ENCODE measurements at places on chromosomes 6 and 20.

DNA sequence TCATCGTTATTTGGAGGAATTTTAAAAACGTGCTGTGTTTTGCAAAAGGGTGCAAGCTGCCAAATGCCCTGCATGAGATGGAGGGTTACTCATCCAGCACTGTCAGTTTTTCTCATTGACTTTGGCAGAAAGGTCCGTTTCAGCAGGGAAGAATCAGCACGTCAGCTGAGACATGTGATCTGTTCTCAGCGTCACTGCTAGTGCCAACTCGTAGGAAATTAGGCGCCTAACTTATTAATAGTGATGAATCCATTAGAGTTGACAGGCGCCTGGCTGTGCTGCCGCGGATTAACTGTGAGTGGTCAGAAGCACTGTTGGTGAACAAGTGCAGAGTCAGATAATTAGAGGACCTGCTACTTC, 175.5 kb upstream of the FOXQ1 start:
- DNase-seq: no peak

DNA sequence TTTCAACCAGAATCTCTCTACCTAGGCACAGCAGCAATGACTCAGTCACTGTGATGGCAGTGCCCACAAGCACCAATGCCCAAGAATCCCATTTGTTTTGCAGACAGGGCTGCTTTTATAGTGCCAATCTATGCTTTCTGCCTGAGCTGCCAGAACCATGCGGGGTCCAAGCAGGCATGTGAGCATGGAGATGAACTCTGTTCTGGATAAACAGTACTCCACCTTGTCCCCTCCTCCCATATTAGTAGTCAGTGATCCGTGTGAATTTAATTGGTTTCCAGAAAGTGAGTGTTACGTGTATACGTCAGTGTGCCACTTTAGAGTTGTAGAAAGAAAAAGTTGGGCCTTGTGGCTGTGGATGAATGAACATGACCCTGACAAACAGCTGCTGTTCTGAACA, 79.4 kb downstream of the SASH1 start:
- DNase-seq: no peak

- DNase-seq: no peak
Measured at GRCh38 chr20:32585586-32586127, 524 bp upstream of the NOL4L start.

GRCh38 chr20:2657241-2657640, 4.8 kb downstream of the NOP56 start:
- DNase-seq: no peak

- no peak for DNase-seq
Measured at GRCh38 chr6:87723170-87724078, 21.4 kb upstream of the AKIRIN2 start.

DNA sequence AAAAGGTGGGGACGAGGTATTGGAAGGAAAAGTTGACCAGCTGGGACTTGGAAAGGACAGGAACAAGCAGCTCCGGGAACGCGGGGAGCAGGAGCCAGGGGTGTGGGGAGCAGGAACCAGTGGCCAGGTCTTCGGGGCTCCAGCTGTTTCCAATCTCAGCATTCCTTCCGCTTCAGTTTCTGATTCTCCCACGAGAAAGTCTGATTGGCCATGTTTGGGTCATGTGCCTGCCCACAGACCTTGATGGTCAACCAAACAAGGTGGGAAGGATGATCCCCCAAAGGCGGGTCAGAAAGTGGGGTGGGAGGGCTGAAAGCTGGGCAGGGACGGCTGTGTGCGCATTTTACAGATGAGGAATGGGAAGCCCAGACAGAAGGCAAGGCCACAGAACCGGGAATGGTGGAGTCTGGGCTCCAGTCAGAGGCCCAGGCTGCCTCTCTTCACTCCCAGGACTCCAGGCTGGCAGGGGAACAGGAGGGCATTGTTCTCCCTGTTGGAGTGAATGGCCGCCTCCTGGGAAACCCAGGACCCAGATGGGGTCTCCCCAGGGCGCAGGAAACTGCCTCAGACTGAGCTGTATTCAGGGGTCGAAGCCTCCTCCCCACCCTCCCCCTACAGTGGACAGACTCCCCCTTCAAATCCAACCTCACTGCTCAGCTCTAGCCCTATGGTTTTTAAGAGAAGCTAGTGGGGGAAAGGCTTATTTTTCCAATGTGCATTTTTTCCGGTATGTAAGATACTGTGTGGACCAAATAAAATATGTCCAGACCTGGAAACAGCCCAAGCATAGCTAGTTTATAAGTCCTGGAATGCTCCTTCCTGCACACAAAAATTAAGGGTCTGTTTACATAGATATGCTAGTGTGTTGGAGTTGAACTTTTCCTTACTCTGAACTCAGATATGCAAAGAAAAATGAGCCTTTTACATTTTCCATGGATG, 12.2 kb upstream of the PTGIS start:
- no peak for DNase-seq

DNA sequence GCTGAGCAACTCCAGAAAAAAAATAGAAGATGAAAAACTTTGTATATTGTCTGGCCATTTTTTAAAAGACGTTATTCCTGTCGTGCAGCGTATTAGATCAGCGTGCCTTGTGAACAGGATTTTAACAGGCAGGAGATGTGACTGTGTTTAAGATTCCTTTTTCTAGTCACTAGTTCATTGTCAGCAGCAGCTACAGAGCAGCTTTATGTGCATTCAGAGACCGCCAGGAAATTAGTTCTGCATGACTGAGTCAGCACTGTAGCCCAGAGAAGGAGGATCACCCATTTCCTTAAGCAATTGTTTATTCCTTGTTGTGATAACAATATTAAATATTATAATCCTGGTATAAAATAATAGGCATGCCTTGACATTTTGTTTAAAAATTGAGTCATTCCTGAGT, 75.4 kb upstream of the ADGRB3 start:
- DNase-seq: peak; percentile 11

Measured in endothelial cell (in vitro differentiated cells).